DND-41 (cell line): ENCODE measurements at places on chromosomes 16 and 17.
A peak's percentile ranks its signal among the peaks of the same experiment; 100 is the strongest.

- peak overlapping the region; percentile 80 for H3K27ac ChIP-seq
- peak; percentile 62 for DNase-seq
- peaks cover 21% of the 10 kb centered on the region for H3K4me1 ChIP-seq
- no peak overlapping the region for H3K4me3 ChIP-seq
- no peaks in the 10 kb centered on the region for H3K27me3 ChIP-seq
- peaks cover 29% of the 10 kb centered on the region; the same call in 1 of the 2 replicates for H3K36me3 ChIP-seq
These were observed 94.4 kb downstream of the AATF start for GRCh38 chr17:37043201-37043600.

- no peaks in the 10 kb centered on the region for H3K36me3 ChIP-seq
- no peak overlapping the region; the same call in 1 of the 2 replicates for H3K27ac ChIP-seq
- H3K4me1 ChIP-seq: peaks cover 22% of the 10 kb centered on the region
These were observed 4.1 kb upstream of the MPO start for GRCh38 chr17:58284613-58285421.

GRCh38 chr17:28879886-28880571 is 17.5 kb downstream of the FLOT2 start:
- peaks cover 19% of the 10 kb centered on the region for H3K36me3 ChIP-seq
- no peaks in the 10 kb centered on the region for H3K27me3 ChIP-seq
- H3K4me3 ChIP-seq: no peak overlapping the region
- H3K4me1 ChIP-seq: no peaks in the 10 kb centered on the region
- no peak for DNase-seq

GRCh38 chr16:86834451-86835035 is 256.2 kb downstream of the FOXL1 start:
- H3K27ac ChIP-seq: no peak overlapping the region
- H3K36me3 ChIP-seq: no peaks in the 10 kb centered on the region
- H3K4me1 ChIP-seq: no peaks in the 10 kb centered on the region
- H3K4me3 ChIP-seq: no peak overlapping the region
- no peak for DNase-seq

- no peak for DNase-seq
- peaks cover 17% of the 10 kb centered on the region for H3K36me3 ChIP-seq
- H3K27ac ChIP-seq: no peak overlapping the region
These were observed 13.2 kb downstream of the STARD3 start for GRCh38 chr17:39650121-39650579.

GRCh38 chr17:35147375-35147905 is at the start of gene UNC45B:
UNC45B (plus strand) TSS chr17:35147817; CDS start chr17:35148264, 447 bp downstream.
- no peak within 1 kb of the TSS for H3K27ac ChIP-seq
- H3K4me3 ChIP-seq: no peak within 1 kb of the TSS
- peaks cover 3% of the 10 kb centered on the region for H3K27me3 ChIP-seq
- H3K36me3 ChIP-seq: no peaks in the 10 kb centered on the region
- peaks cover 3% of the 10 kb centered on the region for H3K4me1 ChIP-seq

GRCh38 chr17:74641224-74641957 is 17.9 kb upstream of the CD300E start:
- no peaks in the 10 kb centered on the region for H3K4me1 ChIP-seq
- no peak overlapping the region for H3K4me3 ChIP-seq
- peaks cover 28% of the 10 kb centered on the region for H3K27me3 ChIP-seq
- no peak for DNase-seq
- no peaks in the 10 kb centered on the region for H3K36me3 ChIP-seq
- H3K27ac ChIP-seq: no peak overlapping the region

GRCh38 chr17:6352016-6352415 is 82.9 kb downstream of the AIPL1 start:
- H3K27ac ChIP-seq: no peak overlapping the region
- DNase-seq: no peak
- no peaks in the 10 kb centered on the region for H3K4me1 ChIP-seq

- H3K4me3 ChIP-seq: no peak overlapping the region
- DNase-seq: no peak
- no peaks in the 10 kb centered on the region for H3K36me3 ChIP-seq
- no peaks in the 10 kb centered on the region for H3K27me3 ChIP-seq
- H3K27ac ChIP-seq: no peak overlapping the region
These were observed 12.9 kb downstream of the TTYH2 start for GRCh38 chr17:74226252-74226651.

DNA sequence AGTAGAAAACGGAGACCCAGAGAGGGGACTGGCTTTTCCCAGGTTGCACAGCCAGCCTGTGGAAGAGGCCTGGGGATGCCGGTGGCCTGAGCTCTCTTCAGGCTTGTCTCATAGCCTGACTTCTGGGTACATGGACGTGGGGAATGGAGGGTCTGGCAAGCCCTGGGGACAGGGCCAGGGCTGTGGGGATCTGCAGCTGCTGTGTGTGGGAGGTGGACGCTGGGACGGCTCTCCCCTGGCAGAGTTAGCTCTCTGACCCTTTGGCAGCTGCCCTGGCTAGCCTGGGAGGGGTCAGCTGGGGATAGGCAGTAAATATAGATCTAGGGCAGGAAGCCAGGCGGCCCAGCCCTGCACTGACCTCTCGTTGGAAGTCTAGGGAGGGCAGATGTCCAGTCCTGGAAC is 20.5 kb downstream of the SLC4A1 start:
- no peak for DNase-seq
- no peaks in the 10 kb centered on the region for H3K36me3 ChIP-seq
- H3K4me1 ChIP-seq: no peaks in the 10 kb centered on the region
- H3K27ac ChIP-seq: no peak overlapping the region

DNA sequence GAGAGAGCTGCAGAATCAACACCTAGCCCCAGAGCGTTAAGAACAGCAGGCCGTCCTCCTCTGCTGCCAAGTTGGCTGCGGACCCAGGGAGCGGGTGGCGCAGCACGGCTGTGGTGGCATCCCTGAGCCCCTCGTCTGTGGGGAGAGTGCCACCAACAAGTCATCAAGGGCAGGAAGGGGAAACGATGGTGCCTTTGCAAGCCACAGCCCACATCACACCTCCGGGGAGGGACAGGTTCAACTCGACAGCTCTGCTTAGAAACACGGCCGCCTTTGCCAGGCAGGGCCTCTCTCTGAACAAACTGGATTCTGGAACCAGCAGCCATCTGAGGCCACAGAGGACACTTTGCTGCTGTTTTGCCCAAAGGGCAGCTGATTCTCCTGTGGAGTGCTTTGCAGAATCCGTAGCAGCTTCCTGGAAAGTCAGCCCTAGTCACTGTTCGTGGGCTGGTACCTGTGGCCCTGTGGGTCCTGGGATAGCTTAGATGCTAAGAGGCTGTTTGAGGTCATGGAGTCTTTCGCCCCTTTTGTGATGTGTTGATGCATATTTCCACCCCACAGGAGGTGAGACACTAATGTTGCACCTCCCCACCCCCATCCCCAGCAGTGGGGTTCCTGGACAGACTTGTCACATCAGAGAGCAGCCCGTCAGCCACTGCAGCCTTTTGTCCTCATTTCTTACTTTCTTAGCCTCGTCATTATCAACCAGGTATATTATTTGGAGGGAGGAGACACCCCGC is 270.6 kb downstream of the CPPED1 start:
- DNase-seq: peak; percentile 6
- H3K4me3 ChIP-seq: no peak overlapping the region
- no peaks in the 10 kb centered on the region for H3K4me1 ChIP-seq
- H3K36me3 ChIP-seq: no peaks in the 10 kb centered on the region
- H3K27me3 ChIP-seq: no peaks in the 10 kb centered on the region
